ENCODE measurements at places on chromosomes 7 and 10. TPM values are rescaled to one million over a fixed set of nuclear protein-coding genes. Genes with fewer than 3 reads are reported as not detected.

C7orf57 gene
- 1.6 TPM for total RNA-seq

PPP3CB gene
- total RNA-seq = 39.7 TPM

DNA sequence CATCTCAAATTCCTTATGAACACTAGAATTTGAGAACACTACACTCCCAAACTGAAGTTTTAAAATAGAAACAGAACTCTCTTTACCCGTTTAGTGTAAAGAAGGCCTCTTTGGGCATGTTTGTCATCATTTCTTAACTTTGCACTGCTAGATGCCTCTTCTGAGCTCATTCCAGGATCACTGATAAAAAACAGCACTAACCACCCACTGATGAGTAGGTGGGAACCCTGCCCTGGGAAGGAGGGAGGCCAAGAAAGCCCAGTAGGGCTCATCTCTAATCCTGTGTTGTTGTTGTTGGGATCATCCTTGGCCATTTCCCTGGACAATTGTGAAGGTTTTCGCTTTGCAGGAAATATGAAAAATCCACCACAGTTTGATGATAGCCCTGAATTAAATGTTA lies 68.2 kb downstream of the CUBN start:
- DNase-seq = no peak

GRCh38 chr10:132232023-132232951 lies 45.5 kb downstream of the DPYSL4 start:
- DNase-seq = peak; percentile 63

DNA sequence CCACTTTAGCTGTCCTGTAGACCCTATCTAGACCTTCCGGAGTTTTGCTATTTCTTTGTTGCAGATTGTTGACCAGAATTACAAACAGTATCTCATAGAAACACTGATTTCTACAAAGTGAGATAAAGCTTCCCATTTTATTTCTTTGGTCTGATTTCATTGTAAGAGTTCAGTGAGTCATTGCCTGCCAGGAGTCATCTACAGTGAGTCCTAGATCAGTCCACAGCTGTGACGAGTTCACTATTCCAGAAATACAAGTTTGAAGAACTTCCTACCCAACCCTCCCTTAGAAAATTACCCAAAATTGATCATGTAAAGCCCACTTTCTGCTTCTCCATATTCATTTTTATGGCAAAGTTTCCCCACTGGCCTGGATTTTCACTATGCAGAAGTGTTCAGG lies 905.5 kb downstream of the CNTNAP2 start:
- no peak for DNase-seq

SNX13 gene
- total RNA-seq = 49.4 TPM

DNA sequence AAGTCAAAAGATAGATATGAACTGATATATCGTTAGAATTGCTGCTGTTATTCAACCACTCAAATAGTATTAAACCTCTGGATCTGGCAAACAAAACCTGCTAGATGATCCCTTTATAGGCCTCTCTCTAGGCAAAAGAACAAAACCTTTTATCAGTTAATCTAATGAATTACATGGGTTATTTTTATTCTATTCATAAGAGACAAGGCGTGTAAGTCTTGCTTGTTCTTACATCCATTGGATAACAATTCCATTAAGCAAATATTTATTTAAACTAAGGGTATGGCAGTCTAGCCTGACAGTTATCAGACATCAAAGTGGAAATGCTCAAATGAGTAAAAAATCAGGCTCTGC lies 16.6 kb upstream of the ADRB1 start:
- no peak for DNase-seq

DNA sequence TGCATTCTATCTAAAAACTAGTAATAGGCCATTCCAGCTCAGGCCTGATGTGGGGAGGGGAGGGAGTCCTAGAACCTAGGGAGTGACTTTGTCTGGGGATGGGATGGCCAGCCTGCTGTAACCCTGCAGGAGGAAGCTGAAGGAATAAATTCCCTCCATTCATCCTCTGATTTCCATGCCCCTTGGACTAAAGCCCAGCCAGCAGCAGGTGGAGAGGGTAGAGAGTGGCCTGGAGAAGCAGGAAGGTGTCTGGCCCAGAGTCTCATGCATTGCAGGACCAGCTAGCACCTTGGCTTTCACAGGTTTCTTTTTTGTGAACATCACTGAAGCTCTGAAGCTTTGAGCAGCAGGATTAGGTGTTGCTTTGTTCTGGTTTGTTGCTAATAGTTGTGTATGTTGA lies 32.8 kb upstream of the CDH23 start:
- no peak for DNase-seq

SUV39H2 gene
- 10.9 TPM for total RNA-seq

DNA sequence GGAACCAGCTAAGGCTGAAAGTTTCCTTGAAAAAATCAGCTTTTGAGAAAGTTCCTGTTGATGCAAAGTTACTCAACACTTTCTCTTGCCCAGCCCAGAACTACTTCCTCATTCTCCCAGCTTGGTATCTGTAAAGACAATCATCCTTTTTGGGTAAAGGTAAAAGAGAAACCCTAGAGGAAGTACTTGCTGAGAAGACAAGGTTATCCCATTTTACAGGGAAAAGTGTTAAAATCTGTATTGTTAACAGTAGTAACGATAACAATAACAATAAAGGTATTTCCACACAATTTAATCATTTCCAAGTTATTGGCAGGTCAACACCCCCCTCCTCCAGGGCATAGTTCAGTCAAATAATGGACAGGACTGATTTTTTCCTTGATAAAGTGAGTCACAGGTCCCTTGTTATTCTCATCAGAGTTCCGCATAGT lies 2.4 kb downstream of the ALOX5 start:
- no peak for DNase-seq

PAPOLB gene
- 0.24 TPM for total RNA-seq

HOXA3 gene
- 8.8 TPM for total RNA-seq

C10orf90 gene
- total RNA-seq = not detected

DNA sequence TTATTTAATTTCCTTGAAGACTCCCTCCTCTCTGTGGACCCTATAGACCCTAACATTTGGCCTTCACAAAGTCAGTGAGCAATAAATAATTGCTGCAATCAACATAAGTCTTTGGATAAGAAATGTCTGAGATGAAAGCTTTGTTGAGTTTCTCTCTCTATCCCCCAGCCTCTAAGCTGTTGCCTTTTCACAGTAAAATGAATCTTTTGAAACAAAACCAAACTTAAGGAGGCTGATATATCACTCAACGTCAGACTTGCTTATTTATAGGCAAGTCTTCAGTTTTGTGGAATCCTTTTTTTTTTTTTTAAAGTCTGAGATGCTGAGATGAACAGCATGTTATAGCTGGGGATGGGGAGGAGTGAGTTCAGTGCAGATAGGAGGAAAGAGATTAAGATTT lies 10.0 kb downstream of the CPED1 start:
- DNase-seq = no peak

DNA sequence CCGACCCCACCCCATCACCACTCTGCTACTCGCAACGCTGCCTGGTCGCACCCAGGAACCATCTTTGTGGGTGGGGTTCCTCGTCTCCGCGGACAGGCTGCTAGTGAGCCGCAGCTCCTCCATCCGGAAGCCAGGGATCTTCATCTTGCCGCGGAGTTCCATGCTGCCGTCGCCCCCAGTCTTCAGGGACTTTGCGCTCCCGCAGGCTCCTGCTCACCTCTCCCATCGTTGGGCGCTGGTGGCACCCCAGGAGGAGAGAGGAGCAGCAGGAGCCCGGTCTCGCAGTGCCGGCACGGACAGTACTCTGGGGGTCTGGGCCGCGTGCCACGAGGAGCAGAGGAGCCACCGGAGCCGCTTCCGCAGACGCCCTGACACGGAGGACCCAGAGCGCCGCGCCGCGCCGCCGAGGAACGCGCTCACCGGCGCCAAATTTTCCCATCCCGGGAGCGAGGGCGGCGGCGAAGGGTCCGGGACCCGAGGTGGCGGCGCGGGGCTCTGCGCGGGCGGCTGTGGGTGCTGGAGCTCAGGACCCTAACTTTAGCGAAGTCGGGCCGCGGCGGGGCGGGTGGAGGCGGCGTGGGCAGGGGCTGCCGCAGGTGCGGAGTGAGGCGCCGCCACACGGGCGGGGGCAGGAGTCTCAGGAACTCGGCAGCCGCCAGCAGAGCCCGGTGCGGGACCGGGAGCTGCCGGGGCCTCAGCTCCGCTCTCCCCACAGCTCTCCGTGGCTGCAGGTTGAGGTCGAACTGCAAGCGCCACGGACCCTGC lies 750.1 kb upstream of the SORCS1 start:
- peak; percentile 6 for DNase-seq

DNA sequence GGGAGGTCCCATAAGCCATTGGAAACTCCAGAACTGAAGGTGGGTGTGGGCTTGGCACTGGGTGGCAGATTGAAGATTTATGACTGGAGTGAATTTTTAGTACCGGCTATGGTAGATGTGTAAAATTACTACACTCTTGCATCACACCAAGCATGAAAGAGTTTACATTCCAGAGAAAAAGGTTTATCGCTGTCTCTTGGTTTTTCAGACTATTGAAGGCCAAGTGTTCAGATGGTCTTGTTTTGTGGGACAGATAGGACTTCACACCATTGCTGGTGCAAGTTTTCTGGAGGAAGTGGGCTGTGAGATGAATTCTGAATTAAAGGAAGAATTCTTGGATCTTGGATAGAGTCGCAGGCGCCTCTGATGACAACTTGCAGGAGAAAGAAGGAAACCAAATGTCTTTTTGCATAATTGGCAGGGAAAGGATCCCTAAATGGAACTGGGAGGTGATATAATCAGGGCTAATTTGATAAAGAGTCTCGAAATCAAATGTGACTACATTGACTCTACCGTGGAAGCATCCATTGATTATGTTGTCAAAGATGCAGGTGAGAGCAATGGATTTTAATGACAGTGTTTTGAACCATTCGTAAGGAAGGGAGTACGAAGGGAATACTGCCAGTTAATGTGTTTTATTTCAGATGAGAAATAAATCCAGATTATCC lies 14.2 kb upstream of the NMT2 start:
- DNase-seq = no peak

DIP2C gene
- 14.7 TPM for total RNA-seq

MRC1 gene
- total RNA-seq = 301 TPM

DNA sequence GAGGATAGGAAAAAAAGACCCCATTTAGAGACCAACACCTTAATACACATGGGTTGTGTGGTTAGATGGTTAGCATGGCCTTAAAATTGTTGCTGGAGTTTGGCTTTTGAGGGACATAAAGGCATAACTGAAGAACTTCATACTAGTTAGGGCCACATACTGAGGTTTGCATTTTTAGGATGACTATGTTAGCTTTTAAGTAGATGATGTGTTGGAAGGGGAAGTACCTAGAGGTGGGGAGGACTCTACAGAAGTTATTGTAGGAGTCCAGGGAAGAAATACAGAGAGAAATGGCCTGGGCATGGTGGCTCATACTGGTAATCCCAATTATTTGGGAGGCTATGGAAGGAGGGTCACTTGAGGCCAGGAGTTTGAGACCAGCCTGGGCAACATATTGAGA lies 40.5 kb downstream of the ENTPD1 start:
- no peak for DNase-seq

RNF32 gene
- 2.0 TPM for total RNA-seq

NUTM2D gene
- 3.9 TPM for total RNA-seq

UPK3BL2 gene
- 12.7 TPM for total RNA-seq

DNA sequence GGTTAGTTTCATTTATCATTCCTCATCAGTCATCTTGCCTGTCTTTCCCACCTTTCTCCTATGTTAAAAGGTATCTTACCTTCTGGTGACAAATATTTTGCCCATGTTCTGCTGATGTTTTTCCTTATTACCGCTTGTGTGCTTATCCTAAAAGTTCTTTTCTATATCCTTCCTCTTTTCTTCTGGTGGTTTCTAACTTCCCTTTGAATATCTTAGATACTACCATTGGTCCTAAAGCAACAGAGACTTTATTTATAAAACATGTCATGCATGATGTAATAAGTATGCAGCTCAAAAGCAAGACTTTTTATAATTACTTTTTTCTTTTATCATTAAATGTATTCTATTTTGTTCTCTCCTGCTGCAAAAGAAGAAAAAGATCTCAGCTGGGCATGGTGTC lies 24.8 kb downstream of the TBC1D12 start:
- no peak for DNase-seq

GRCh38 chr10:129545261-129545660 lies 78.2 kb downstream of the MGMT start:
- DNase-seq = no peak

- no peak for DNase-seq
Measured at GRCh38 chr10:116263870-116264655, 8.9 kb downstream of the GFRA1 start.

OR6B1 gene
- not detected for total RNA-seq

NEBL gene
- 65.9 TPM for total RNA-seq

- DNase-seq = no peak
Measured at GRCh38 chr7:45240273-45240771, 82.7 kb downstream of the RAMP3 start.

MAGI2 gene
- 8.1 TPM for total RNA-seq

CALML3 gene
- not detected for total RNA-seq

GRCh38 chr7:27179503-27180430 lies 5.3 kb downstream of the HOXA11 start:
- DNase-seq = peak; percentile 83

DNA sequence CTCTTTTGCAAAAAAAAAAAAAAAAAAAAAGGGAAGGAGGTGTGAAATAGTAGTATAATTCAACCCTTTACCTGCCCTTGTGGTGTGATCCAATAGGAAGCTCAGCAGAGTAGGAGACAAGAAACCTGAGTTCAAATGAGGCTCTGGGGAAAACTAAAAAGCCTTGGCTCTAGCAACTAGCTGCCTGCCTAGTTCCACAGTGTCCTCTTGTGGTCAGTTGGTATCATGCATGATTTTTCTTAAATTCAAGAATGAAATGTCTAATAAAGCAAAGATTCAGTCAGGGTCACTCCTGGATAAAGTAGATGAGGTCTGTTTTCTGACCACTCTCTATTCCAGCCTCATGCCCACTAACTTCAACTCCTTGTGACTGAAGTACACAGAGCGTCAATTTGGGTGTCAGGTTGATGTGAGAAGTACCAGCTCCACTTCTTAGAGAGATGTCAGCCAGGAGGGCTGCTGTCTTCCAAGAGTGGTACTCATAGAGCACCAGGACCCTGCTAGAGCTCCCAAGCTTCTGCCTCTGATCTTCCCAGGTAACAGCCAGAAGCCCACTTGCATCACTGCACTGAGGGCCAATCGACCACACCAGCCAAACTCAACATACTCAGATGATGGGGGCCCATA lies 10.5 kb downstream of the LSM5 start:
- DNase-seq = no peak

WDR86 gene
- total RNA-seq = 1.1 TPM

LUC7L2 gene
- 76.6 TPM for total RNA-seq

CFAP70 gene
- total RNA-seq = 3.2 TPM
